Trophoblast cell (in vitro differentiated cells and primary cell): ENCODE measurements at places on chromosomes 1 and 21.

GRCh38 chr1:70207492-70207891 lies 2.1 kb upstream of the LRRC40 start:
- DNase-seq = no peak

- no peak for DNase-seq
Observed at GRCh38 chr1:196444634-196445033, 163.6 kb downstream of the KCNT2 start.

DNA sequence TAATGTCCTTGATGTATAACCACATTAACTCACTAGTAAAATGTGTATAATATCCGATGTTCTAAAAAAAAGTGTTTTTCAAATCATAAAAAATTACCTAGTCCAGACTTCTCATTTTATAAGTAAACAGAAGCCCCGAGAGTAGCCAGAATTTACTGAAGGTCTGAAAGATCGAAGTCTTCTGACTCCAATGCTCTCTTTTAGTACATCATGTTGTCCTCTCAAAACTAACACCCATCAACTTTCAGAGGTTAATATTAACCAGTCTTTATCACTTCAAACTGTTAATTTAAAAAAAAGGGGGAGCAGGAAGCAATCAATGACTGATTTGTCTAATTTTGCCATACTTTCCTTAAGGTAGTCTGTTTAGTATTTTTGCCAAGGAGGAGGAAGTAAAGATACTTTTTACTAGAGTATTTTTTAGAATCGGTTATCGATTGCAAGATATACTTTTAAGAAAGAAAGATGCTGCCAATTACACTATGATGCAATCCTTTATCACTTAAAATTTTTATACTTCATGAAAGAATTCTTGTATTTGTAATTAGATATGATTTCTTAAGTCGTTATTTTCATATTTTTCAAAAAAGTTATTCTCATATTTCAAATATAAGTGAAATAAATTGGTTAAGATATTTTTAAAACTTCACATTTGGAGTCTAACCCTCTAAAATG lies 25.5 kb downstream of the CCDC18 start:
- DNase-seq = no peak

GRCh38 chr1:228996281-228996680 lies 261.0 kb downstream of the RHOU start:
- DNase-seq = no peak

GRCh38 chr1:227922501-227923352 lies 25.0 kb downstream of the WNT9A start:
- DNase-seq = no peak

DNA sequence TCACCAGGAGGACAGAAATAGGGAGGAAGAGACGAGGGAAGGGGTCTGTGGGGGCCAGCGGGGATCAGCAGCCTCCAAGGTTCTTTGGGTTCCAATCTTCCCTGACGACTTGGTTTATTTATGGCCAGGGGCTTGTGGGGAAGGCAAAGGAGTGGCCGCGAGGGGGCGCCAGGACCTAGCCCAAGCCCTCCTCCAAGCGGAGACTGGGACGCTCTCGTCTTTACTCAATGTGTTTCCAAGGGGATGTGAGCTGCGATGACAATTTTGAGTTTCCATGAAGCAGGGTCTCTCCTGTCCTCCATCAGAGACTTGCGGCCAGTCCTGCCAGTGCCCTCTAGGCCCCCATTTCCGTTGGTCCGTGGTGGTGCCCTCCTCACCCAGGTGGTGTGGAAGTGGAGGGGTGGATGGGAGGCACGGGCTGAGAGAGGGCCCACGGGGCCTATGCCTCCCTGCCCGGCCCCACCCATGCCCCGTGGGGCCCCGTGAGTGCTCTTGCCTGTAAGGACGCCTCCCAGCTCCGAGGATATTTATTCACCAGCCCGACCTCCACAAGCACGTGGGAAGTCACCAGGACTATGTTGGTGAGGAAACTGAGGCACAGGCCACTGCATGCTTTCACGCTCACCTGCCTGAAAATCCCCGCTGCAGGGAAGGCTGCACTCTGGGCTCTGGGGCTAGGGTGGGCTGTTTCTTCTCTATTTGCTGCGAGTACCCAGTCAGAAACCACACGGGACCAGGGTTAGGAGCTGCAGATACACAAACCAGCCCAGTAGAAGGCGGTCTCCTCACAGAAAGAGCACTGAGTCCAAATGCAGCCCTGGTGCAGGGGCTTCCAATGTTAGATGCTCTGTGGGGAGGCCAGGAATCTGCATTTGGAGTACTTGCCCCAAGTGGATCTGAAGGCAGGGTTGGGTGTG lies 26.5 kb downstream of the DMRTB1 start:
- DNase-seq = peak; percentile 62

DNA sequence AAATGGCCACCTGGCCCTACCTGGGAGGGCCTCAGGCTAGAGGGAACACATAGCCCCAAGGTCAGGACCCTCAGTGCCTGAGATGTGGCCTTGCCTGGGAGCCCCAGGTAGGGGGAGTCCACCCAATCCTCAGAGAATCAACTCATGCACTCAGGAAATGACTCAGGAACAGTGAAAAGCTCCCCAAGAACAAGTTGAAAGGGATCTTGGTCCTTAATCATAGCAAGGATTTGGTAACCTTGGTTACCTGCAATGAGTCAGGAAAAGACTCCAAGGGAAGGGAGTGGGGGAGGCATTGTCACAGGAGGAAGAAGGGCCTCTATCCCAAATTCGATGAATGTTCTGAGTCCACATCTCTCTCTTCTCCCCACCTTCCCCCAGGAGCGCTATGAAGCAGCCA lies 17.0 kb downstream of the MAP7D1 start:
- no peak for DNase-seq

- no peak for DNase-seq
Observed at GRCh38 chr1:82947278-82947677, 1051.7 kb downstream of the TTLL7 start.

DNA sequence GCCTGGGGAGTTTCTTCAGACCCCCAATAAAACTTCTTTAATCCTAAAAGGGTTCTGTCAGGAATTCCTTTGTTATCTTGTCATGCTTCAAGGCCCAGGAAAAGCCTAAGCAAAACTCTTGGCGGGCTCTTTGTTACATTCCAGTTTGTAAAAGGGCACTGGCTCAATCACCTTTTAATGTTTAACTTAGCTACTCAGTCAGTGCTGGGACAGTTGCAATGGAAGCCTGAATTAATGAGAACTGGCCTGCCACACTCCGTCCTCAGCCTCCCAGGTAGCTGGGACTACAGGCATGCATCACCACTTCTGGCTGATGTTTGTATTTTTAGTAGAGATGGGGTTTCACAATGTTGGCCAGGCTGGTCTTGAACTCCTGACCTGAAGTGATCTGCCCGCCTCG lies 21.3 kb upstream of the ASB17 start:
- no peak for DNase-seq

- no peak for DNase-seq
Observed at GRCh38 chr1:244157731-244158438, 106.8 kb downstream of the ZBTB18 start.

DNA sequence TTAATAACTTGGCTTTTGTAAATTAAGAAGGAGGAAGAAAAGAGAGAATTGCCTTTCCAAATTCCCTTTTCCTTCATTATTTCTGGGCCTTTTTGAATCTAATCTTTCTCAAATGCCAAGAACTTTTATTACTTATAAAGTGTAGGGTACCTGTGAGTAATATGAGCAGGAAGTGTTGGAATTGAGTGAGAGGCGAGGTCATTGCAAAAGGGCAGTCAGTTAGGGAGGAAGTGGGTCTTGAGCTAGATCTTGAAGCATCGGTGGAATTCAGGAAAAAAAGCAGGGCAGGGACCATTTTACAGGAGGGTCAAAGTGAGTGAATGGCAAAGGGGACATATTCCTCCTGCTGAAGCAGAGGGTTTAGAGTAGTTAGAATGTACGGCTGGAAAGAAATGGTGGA lies 23.4 kb downstream of the DDI2 start:
- DNase-seq = no peak

DNA sequence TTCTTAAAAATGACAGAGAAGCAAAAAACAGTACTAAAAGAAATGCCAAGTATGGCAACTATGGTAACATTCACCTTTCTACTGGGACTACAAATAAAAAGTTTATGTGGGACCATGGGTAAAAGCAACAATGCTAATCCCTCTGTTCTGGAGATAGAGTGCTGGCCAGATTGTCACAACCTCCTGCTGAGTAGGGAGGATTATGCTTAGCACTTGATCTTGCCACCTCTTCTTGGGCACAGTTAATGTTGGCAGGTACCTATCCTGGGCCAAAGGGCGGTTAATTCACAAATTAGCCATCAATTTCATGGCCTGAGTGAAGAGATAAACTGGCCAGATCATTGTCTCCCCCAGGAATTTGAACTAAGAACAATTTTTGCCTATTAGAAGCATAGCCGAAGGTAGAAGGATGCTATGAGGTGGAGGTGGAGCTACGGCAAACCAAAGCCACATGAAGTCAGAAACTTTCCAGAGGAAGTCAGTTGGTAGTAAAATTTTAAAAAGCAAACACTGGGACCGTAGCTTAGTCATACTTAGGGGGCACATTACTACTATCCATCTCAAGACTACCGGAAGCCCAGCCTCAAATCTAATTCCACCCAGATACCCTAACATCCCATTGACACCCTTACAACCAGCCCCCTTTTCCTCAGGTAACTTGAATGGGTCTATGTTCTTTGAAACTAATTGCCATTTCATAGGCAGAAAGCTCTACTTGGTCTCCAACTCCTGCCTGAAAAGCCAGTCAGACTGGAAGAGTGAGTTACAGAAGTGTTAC lies 2.7 kb downstream of the SCYL3 start:
- peak; percentile 90 for DNase-seq

GRCh38 chr1:232192781-232193450 lies 437.0 kb downstream of the SIPA1L2 start:
- DNase-seq = no peak

- no peak for DNase-seq
Observed at GRCh38 chr1:199913318-199913717, 114.2 kb upstream of the NR5A2 start.

GRCh38 chr21:34927992-34928391 lies 121.1 kb downstream of the RUNX1 start:
- no peak for DNase-seq

- peak; percentile 35 for DNase-seq
Observed at GRCh38 chr1:201279313-201279712, 4.0 kb upstream of the PKP1 start.

DNA sequence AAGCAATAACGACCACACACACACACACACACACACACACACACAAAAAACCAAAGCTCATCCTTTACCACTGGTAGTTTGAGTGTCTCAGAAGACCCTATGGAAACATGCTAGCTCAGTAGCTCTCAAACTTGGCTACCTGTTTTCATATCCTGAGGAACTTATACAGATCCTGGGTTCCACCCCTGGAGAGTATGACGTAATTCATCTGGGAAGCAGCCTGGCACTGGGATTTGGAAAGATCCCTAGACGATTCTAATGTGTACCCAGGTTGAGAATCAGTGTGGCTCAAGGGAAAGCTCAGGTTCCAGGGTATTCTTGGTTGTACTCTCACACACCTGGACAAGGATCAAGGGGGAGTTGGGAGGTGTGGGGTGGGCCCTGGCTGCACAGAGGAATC lies 85.9 kb downstream of the SELENOF start:
- no peak for DNase-seq

GRCh38 chr1:41673806-41674205 lies 189.3 kb upstream of the EDN2 start:
- DNase-seq = no peak

GRCh38 chr1:206534552-206534951 lies 27.2 kb downstream of the RASSF5 start:
- DNase-seq = no peak

DNA sequence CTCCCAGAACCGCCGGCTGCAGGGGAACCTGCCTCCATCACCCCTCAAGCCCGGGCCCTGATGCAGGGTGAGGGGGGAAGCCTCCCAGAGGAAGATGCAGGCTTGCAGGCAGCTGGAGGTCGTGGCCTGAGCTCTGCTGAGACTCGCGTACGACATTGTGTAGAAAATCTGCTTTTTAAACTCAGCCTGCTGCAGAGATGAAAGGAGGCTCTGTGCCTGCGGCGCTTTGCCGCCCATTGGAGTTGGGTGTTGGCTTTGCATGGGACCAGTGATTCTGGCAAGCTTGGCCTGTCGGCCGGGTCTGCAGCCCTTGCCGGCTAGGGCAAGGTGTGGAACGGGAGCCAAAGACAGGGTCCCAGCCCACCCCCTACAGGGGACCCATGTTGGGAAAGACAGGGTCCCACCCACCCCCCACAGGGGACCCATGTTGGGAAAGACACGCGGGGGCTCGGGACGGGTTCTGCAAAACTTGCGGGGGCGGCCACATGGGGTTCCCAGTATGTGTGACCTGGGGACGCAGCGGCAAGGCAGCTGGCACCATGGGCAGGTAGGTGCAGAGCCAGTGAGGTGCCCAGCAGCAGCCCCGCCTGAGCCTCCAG lies 55.6 kb downstream of the SLX9 start:
- no peak for DNase-seq

GRCh38 chr1:229340496-229340895 lies 2.4 kb downstream of the CCSAP start:
- DNase-seq = no peak
